Iris pigment epithelial cell (primary cell): ENCODE measurements at places on chromosomes 6 and 20.

GRCh38 chr20:24406750-24407149 lies 62.7 kb upstream of the SYNDIG1 start:
- DNase-seq, result no peak

DNA sequence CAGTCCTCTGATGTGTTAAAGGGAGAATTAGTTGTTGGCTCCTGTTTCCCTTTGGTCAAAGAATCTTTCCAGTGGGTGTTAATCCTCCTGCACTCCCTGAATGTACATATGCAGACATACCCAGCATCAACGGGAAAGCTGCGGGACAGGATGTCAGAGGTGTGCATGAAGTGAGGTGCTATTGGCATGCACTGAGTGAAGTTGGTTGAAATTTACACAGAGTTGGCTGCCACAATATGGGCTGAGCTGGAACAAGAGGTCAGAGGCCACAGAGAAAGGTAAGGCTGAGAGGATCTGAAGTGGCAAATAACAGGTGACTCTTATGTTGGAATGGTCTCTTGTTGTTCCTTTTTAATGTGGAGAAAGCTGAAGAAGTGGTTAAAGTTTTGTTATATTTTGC lies 82.7 kb upstream of the AKIRIN2 start:
- no peak for DNase-seq

- no peak for DNase-seq
Measured at GRCh38 chr20:1174787-1175186, 10.0 kb downstream of the TMEM74B start.

DNA sequence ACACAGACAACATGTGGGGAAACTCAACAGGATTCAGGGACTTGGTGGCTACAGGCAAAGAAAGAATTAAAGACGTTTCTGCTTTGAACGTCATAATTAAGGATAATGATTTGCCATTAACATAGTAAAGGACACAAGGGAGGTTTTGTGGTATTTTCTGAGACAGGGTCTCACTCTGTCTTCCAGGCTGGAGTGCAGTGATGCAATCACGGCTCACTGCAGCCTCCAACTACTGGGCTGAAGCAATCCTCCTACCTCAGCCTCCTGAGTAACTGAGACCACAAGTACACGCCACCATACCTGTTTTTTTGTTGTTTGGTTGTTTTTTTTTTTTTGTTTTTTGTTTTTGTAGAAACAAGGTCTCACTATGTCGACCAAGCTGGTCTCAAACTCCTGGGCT lies 62.4 kb downstream of the MAP3K5 start:
- no peak for DNase-seq

GRCh38 chr6:126300735-126301134 lies 39.2 kb upstream of the CENPW start:
- DNase-seq, result no peak

GRCh38 chr6:130853555-130854183 lies 26.5 kb downstream of the SMLR1 start:
- DNase-seq, result peak; percentile 41

GRCh38 chr6:101312652-101313051 lies 80.9 kb upstream of the GRIK2 start:
- DNase-seq, result no peak
